Stimulated activated CD8-positive, alpha-beta memory T cell treated with anti-CD3 and anti-CD28 coated beads, Interleukin-15, amount 100 ng/mL, for 24 hours (primary cell): ENCODE measurements at places on chromosomes 16 and 17.

DNA sequence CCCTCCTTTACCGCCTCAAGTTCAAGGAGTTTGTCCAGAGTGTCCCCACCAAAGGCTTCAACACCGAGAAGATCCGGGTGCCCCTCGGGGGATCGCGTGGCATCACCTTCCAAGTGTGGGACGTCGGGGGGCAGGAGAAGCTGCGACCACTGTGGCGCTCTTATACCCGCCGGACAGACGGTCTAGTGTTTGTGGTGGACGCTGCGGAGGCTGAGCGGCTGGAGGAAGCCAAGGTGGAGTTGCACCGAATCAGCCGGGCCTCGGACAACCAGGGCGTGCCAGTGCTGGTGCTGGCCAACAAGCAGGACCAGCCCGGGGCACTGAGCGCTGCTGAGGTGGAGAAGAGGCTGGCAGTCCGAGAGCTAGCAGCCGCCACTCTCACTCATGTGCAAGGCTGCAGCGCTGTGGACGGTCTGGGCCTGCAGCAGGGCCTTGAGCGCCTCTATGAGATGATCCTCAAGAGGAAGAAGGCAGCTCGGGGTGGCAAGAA, 1.1 kb downstream of the ARL4D start:
- no peak for DNase-seq

GRCh38 chr17:27518048-27518447, 61.8 kb downstream of the KSR1 start:
- no peak for DNase-seq

DNA sequence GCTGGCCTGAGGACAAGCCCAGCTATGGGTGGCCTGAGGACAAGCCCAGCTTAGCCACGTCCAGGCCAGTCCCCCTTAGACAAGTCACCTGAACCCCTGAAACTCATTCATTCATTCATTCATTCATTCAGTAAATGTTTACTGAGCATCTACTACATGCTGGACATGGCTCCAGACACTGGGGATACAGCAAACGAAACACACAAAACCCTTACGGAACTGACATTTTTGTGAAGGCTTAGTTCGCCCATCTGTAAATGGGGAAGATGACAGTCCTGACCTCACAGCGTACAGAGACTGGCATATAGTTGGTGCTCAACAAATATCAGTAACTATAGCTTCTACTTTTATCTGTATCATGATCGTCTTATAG, 37.5 kb downstream of the PPL start:
- DNase-seq: no peak

DNA sequence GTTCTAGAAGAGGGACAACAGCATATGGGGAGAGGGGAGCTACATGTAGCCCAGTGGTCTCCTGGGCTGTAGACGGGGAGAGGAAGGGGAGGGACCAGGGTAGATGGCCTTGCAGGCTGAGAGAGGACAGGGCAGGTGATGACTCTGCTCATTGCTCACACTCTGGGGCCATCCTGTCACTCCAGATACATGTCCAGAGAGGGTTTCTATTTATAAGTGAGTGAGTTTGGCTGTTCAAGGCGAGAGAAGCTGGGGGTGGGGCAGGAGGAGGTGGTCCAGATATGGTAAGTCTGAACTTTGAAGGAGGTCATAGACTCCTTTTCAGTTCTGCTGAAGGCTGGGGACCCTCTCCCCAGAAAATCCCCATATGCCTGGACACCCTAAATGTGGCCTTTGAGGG, 22.2 kb downstream of the CACNA1G start:
- no peak for DNase-seq

DNA sequence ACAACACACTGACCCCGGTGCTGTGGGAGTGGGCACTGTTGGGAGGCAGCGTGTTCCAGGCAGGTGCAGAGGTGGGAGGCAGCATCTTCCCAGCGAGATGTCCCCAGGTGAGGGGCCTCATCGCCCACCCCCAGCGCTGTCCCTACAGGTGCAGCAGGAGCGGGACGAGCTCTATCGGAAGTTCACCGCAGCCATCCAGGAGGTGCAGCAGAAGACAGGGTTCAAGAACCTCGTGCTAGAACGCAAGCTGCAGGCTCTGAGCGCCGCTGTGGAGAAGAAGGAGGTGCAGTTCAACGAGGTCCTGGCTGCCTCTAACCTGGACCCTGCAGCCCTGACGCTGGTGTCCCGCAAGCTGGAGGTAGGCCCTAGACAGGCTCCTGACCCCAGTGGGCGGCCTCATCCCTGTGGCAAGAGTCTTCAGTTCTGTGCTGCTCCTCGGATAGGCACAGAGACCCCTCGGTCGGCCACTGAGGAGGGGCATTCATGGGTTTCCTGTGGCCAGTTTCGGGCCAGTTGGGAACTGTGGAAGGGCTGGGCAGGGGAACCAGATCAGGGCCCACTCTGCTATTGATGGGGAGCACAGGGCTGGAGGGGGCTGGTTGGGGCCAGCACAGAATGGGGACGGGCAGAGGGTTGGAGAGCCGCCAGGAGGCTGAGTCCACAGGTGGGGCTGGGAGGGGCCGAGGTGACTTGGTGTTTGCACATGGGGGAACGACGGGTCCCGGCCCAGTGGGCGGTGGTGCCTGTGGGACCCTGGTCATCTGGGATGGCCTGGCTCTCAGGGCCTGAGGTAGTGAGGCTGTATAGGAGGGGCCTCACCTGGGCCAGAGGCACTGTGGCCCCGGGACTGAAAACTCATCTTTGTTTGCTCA, 21.1 kb upstream of the DBNDD1 start:
- no peak for DNase-seq

DNA sequence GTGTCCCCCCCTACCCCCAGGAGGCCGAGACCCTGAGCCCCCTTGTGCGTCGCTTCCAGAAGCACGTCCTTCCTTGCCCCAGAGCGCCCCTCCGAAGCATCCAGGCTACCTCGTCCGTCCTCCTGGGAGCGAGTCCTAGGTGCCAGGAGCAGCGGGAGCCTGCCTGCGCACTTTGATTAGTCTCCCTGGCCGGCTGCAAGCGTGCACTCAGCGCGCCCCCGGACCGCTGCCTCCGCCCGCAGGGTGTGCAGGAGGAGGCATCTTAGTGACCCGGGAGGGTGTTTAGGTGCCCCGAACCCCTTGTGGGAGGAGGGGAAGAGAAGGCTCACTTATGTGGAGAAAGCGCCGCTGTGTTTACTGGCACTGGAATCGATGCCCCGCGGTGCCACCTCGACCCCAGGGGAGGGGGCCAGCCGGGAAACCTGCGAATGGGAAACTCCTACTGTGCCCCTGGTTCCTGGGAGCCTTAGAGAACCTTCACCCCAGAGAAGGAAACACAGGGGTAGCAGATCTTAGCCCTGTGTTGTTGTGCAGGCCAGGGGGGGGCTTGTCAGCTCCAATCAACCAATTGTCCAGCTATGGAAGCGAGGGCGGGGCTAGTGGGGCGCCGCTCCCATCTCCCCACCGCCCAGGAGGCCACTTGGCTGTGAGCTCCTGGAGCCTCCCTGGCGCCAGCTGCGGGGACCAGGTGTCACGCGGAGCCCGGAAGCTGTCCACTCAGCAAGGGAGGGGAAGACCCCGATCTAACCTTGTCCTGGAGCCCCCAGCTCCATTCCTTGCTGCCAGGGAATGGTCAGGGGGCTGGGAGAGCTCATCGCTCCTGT, 922.8 kb upstream of the EEF2KMT start:
- DNase-seq: no peak

GRCh38 chr16:54062361-54063278, 224.0 kb downstream of the IRX3 start:
- DNase-seq: no peak

GRCh38 chr16:16110111-16110490, 113.2 kb downstream of the ABCC6 start:
- DNase-seq: no peak
